Frontal cortex (tissue), 4 donors: ENCODE measurements at places on chromosomes 12 and 14.

DNA sequence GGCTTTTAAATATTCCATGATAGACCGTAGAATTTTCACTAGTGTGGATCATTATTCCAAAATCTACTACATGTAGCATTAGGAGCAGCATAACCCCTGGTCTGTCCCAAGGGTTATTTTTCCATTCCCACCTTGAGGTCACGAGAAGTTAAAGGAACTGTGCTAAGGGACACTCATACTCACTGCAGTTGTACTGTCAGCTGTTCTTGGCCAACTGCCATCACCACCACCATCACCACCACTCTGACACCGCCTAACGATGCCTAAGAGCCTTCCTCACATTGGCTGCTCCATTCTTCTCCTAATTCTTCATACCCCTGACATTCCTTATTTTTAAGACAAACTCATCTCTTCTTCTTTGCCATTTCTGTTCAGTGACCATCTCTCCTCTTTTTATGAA is 13.4 kb upstream of the PTGDR start:
- no peak for DNase-seq

DNA sequence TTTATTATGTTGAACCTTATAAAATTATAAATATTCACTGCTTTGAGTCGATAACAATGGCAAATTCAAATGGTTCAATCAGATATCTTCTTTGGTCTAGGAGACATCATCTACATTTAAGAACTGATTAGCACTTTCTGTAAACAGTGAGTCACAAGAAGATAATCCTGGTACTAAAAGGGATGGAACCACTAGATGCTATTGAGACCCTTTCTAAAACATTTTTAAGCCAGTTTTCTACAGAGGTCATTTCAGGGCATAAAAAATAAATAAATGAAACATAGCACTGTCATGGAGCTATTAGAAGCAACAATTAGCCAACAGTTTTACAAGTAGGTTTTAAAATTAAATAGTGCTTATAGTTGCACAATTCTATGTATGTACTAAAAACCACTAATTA is 212.2 kb downstream of the DUSP6 start:
- DNase-seq: no peak

DNA sequence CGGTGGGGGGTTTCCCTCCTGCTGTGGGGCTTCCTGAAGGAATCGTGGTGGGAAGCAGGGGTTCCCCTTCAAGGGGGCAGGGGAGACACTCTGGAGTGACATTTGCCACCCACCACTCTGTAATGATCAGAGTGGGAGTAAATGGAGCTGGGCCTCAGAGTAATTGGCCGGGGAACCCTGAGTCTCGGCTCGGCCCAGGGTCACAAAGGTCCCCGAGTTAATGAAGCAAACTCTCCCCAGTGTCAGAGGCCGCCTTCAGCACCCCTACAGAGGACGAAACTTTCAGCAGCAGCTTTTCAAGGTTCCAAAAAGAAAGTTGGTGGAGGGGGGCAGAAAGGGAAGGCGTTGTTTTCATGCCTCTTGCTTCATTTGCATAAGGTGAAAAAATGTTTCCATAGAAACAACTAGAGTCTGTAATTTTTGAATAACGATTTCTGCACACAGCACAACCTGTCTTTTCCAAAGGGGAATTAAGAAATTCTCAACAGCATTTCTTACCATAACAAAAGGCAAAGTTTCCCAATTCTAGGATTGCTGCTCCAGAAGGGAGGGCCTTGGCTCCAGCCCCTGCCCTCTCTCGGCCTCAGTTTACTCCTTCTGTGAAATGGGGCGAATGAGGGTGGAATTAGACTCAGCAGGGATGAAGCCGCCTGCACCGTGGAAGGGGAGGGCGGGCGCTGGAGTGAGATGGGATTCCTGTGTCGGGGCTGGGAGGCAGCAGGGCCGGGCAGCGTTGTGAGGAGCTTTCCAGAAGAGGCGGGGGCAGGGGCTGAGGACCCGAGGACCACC is 67.0 kb upstream of the BEGAIN start:
- DNase-seq: no peak

- DNase-seq: no peak
Observed at GRCh38 chr12:91889059-91889458, 256.6 kb downstream of the BTG1 start.

DNA sequence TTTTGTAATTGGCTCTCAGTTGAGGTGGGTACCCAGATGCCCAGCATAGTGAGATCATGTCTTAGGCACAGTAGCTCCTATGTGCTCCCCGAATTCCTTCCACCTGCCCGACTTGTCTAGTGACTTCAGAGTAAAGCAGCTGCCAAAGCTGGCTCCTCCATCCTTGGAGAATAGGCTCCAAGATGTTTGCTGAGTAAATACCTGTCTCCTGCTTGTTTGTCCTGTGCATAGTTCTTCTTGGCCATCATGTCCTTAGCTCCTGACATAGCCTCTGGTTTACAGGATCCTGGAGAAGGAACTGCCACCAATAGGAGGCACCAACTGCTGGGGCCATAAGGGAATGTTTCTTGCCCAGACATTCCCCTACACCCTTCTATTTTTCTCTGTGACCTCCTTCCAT is 52.6 kb upstream of the CISTR start:
- no peak for DNase-seq
